ENCODE measurements at places on chromosomes 7 and 10. TPM values are rescaled to one million over a fixed set of nuclear protein-coding genes. Genes with fewer than 3 reads are reported as not detected.

The PRXL2A gene
- total RNA-seq = 69.5 TPM

The SLC13A4 gene
- total RNA-seq = 0.10 TPM

The OLAH gene
- total RNA-seq = not detected

The HOXA7 gene
- 1.5 TPM for total RNA-seq

The FAM25A gene
- 16.3 TPM for total RNA-seq

The SLC39A12 gene
- 0.10 TPM for total RNA-seq

The ZNF32 gene
- 28.4 TPM for total RNA-seq

The ATRNL1 gene
- 24.4 TPM for total RNA-seq

The HMX2 gene
- not detected for total RNA-seq

The TRAPPC14 gene
- 5.3 TPM for total RNA-seq
